ENCODE measurements at places on chromosomes 1 and 21.

GRCh38 chr1:100528871-100529270, 9.1 kb upstream of the GPR88 start:
- no peak for DNase-seq

GRCh38 chr1:27513528-27513927, 23.6 kb upstream of the WASF2 start:
- DNase-seq, result no peak

- DNase-seq, result no peak
Measured at GRCh38 chr1:223250632-223251015, 107.6 kb upstream of the TLR5 start.

DNA sequence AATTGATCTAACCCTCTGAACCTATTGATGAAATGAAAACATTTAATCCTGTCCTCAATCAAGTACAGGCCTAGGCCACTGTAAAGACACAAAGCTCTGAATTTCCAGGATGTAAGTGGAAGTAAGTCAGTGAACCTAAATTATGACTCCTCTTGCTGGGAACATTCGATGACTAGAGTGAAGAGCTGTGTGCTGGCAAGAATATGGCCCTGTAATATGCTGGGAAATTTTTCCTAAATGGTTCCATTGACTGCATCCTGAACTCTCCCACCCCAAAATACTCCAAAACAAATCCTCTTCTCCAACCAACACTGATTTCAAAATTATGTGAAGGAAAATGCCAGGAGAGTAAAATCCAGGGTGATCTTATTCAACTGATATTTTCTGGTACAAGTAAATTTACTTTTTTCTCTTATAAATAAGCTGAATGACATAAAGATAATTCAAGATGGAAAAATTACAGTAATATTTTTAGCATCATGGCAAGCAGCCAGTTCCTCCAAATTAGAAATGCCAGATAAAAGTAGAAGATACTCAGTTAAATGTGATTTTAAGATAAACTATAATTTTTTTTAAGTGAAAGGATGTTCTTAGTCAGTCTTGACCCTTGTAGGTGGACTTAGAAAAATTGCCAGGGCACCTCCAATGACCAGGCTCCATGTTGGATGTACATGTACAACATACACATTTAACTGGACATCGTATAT, 269.4 kb downstream of the PTGER3 start:
- no peak for DNase-seq

DNA sequence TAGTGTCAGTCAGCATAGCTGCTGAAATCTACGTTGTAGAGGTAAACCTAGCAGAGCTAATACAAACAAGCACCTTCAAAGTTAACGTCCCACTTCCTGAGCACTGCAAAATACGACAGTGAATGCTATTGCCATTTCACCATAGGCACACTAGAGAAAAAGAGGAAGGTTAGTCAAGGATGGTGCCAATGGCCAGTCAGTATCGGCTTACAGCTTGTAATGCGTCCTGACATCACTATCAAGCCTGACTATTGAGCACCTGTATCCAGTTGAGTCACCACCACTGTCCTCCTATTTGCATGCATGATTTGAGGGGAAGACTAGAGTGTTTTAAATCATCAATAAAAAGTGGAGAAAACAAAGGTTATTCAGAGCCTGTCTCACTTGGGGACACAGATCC, 34.4 kb downstream of the NUCKS1 start:
- no peak for DNase-seq

- no peak for DNase-seq
Measured at GRCh38 chr21:14923468-14923867, 141.3 kb downstream of the NRIP1 start.

DNA sequence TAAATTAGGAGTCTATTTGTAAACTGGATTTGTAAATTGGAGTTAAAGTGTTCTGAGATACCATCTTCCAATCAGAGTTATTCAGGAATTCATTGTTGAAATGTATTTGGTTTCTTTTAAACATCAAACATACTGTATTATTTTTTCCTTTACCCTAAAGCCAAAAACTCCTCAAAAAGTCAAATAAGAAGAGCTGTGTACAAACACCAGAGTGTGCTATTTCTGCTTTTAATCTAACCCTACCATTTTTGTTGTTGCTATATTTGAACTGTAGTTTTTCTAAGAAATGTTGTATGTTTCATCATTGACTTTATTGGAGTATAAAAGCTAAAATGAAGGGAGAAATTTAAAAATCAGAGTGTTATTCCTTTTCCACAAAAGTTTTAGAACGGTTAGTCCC, 35.8 kb downstream of the SLC30A7 start:
- DNase-seq, result no peak

GRCh38 chr1:36486439-36487335, 4.0 kb upstream of the CSF3R start:
- DNase-seq, result no peak

- DNase-seq, result no peak
Measured at GRCh38 chr1:207033302-207033701, 746 bp upstream of the C1orf116 start.

GRCh38 chr1:25609921-25610320, 6.7 kb upstream of the MAN1C1 start:
- DNase-seq, result no peak

DNA sequence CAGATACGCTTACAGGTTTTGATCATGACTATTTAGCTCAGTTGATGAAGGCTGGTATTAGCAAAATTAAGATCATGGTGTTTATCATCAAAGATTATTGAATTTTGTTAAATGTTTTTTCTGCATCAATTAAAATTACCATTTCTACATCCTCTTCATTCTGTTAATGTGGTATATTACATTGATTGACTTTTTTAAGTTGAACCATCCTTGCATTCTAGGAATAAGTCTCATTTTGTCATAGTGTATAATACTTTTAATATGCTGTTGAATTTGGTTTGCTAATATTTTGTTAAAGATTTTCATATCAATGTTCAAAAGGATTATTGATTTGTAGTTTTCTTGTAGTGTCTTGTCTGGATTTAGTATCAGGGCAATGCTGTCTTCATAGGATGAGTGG, 142.4 kb downstream of the LYPLAL1 start:
- DNase-seq, result no peak

DNA sequence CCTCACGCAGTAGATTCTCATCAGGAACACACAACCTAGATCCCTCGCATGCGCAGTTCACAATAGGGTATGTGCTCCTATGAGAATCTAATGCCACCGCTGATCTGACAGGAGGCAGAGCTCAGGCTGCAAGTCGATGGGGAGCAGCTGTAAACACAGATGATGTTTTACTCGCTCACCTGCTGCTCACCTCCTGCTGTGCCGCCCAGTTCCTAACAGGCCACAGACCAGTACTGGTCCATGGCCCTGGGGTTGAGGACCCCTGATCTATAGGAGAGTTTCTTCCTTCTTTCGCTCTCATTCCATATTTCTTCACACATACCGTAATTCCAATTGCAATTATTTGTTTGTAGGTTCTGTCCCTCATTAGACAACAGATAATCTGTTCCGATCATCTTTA, 103.4 kb downstream of the CLEC20A start:
- no peak for DNase-seq

- DNase-seq, result no peak
Measured at GRCh38 chr1:210340841-210341240, 12.1 kb downstream of the HHAT start.

DNA sequence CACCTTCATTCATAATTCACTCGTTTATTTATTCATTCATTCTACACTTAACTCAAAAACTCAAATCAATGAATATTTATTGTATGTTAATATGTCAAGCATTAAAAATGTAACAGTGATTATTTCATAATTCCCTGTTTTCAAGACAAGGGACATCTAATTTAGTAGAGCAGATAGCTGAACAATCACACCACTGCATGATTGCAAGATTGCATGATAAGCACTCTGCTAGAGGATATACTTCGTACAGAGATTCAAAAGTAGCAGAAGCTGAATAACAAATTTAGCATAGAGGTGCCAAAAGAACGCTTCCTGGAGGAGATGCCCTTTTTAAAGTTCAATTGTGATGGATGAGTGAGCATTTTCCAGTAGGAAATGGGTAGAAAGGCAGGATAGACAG, 190.6 kb upstream of the BEND5 start:
- DNase-seq, result no peak

Measured in T-helper 9 cell (primary cell).